H9 (cell line): ENCODE measurements at places on chromosomes 5 and 9. TPM values are rescaled to one million over a fixed set of nuclear protein-coding genes. Genes with fewer than 3 reads are reported as not detected.

The C9orf43 gene
- 0.24 and 0.57 TPM in 2 replicates for total RNA-seq

The TRPM3 gene
- 7.7 and 10.3 TPM in 2 replicates for total RNA-seq

The RNF183 gene
- total RNA-seq: 0.33 TPM in 1 of 2 replicates, not detected in the other

The HAPLN1 gene
- total RNA-seq: 0.22 and 0.72 TPM in 2 replicates
